Stimulated activated CD4-positive, alpha-beta T cell treated with anti-CD3 and anti-CD28 coated beads, Interleukin-1b, Interleukin-23, amount 100 ng/mL, for 24 hours (primary cell): ENCODE measurements at places on chromosomes 7 and 10.

DNA sequence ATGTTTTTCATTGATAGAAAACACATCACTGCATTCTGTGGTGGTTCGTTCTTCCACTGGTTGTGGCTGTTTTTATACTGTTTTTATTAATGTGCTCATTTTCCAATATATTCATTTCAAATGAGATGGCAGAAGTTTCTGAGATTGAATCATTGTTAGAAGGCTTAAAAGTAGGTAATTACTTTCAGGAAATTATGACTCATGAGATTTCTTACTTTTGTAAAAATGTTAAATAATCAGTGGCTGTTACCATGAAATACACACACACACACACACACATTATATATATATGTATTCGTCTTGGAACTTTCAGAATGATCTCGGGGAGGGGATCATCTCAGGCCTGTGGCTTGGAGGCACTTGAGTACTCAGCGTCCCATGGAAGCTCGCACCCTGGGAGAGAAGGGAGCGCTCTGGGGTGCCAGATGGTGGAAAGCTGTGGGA lies 66.1 kb downstream of the ZMYND11 start:
- DNase-seq = no peak

DNA sequence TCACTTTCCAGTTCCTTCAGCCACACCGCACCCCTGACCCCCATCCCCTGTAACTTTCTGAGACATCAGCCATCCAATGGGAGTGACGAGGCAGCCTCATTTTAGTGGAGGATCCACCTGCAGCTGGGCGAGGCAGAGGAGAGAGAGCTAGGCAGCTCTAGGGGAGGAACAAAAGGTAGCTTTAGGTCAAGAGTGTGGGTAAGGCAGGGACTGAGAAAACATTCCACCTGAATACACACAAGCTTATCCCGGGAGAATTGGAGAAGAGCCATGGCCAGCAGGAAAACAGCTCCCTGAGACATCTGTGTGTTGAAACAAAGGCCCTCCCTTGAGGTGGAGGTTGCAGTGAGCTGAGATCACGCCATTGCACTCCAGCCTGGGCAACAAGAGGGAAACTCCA lies 6.7 kb upstream of the KLRG2 start:
- DNase-seq = no peak

DNA sequence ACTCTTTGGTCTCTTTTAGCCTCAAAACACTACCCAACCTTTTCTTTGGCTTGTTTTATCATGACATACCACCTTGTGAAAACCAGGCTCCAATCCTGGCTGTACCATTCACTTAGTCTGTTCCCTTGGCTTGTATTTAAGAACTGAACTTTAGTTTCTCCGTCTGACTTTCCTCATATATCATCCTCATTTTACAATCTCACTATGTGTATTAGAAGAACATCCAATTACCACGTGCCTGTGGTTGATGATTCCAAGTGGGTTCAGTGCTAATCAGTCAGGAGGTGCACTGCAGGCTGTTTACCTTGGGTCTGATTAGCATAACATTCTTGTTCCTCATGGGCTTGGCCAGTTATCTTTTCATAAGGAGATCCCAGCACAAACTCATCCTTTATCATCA lies 144.8 kb upstream of the KLF14 start:
- no peak for DNase-seq

- DNase-seq = peak; percentile 17
Observed at GRCh38 chr10:119207713-119208552, 562 bp downstream of the GRK5 start.

GRCh38 chr10:121216721-121217181 lies 365.6 kb downstream of the WDR11 start:
- no peak for DNase-seq

DNA sequence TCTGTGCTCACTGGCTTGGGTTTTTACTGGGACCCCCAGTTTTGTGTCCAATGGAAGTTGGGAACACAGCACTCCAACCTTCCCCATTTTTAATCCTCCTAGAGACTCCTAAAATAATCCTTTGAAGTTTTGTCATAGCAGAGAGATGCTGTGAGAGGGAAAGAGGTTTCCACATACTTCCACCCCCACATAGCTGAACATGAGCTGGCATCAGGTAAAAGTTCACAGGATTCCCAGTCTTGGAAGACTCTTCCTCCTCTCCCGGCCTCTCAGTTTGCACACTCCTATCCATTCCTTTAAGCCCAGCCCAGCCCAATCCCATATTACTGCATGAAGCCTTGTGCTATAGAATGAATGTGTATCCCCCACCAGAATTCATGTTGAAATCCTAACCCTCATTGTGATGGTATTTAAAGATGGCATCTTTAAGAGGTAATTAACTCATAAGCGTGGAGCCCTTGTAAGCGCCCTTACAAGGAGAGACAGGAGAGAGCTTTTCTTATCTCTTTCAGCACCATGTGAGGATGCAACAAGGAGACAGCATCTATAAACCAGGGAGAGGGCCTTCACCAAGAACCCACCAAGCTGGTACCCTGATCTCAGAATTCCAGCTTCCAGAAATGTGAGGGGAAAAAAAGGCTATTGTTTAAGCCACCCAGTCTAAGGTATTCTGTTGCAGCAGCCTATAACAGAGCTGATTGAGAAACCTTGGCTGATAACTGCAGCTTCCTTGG lies 22.4 kb downstream of the GRM8 start:
- DNase-seq = no peak

- DNase-seq = no peak
Observed at GRCh38 chr10:14184841-14185315, 145.8 kb downstream of the FRMD4A start.

DNA sequence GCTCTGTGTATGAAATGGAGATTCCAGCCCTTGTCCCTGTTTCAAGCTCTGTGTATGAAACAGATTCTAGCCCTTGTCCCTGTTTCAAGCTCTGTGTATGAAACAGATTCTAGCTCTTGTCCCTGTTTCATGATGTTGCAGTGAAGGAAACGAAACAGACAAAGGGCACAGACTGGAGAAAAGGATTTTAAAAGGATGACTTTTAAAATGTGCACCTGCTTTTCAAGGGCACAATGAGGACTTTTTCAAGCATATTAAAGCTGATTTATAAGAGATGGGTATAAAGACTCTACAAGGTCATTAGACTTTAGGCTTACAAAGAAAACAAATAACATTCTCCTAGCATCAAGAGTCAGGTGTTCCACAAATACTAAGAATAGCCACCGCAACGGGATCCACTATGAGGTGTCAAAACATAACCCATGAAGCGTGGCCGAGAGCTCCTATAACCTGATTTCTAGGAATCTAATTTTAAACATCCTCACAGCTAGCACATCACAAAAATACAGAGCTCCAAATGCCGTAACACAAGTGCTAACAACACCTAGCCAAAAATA lies 29.0 kb downstream of the DIP2C start:
- no peak for DNase-seq

GRCh38 chr10:48613016-48613415 lies 8.1 kb upstream of the ARHGAP22 start:
- no peak for DNase-seq

- DNase-seq = no peak
Observed at GRCh38 chr10:129956876-129957673, 7.0 kb downstream of the EBF3 start.

GRCh38 chr7:151934584-151934983 lies 21.7 kb upstream of the GALNTL5 start:
- DNase-seq = no peak

- no peak for DNase-seq
Observed at GRCh38 chr7:100826514-100827329, 601 bp downstream of the EPHB4 start.

- no peak for DNase-seq
Observed at GRCh38 chr7:98685541-98685940, 68.5 kb downstream of the NPTX2 start.

DNA sequence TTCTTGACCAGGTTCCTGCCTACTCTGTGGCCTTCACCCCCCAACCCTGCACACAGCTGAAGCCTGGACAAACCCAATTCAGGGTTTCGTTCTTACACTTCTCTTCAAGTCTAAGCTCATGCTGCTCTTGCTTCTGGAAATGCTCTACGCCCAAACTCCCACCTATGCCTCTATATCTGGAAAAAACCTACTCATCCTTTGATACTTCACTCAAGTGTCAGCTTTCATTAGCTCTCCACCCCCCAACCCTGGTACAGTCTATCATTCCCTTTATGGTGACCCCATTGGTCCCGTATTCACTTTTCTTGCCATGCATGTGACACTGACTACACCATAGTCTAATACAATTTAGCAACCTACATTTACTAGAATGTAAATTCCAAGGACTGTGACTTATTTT lies 220.9 kb upstream of the PLXNA4 start:
- DNase-seq = no peak

GRCh38 chr10:83076443-83076842 lies 1062.9 kb upstream of the GHITM start:
- no peak for DNase-seq

DNA sequence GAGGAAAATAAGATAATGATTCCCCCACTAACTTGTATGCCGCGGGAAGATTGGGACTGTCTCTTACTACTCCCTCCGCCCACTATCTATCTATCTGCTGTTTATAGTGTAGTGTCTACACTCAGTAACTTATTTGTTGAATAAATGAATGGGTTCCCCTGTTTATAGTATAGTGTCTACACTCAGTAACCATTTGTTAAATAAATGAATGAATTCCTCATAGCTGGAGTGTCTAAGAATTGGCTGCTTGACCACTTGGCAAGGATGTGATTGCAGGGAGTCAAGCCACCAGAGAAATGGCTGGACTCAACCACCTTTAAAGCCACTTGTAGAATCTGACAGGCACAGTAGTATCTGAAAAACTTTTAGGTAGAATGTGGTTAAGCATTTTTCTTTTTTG lies 147.1 kb downstream of the TRIL start:
- no peak for DNase-seq

GRCh38 chr7:39247576-39247975 lies 269.9 kb downstream of the POU6F2 start:
- DNase-seq = no peak

GRCh38 chr7:80244206-80244916 lies 109.7 kb downstream of the GNAI1 start:
- no peak for DNase-seq

- DNase-seq = no peak
Observed at GRCh38 chr10:51860257-51860656, 160.9 kb upstream of the CSTF2T start.

DNA sequence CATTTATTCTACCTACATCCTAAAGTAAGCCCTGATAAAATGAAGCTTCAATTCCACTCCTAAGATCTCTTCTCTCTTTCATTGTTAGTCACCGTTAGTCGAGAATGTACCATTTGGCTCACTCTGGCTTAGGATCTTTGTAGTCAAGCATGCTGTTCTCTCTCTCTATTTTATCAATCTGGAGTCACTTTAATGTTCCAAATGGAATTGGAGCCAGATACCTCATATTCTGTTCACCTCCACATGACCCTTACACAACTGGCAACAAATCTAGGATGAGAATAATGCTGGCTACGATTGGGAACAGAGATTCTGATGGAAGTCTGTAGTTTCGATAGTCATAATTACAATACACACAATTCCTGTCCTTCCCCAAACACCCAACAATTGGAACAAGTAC lies 213.7 kb downstream of the TWIST1 start:
- no peak for DNase-seq

- DNase-seq = no peak
Observed at GRCh38 chr10:24542314-24543270, 181.1 kb downstream of the ARHGAP21 start.

DNA sequence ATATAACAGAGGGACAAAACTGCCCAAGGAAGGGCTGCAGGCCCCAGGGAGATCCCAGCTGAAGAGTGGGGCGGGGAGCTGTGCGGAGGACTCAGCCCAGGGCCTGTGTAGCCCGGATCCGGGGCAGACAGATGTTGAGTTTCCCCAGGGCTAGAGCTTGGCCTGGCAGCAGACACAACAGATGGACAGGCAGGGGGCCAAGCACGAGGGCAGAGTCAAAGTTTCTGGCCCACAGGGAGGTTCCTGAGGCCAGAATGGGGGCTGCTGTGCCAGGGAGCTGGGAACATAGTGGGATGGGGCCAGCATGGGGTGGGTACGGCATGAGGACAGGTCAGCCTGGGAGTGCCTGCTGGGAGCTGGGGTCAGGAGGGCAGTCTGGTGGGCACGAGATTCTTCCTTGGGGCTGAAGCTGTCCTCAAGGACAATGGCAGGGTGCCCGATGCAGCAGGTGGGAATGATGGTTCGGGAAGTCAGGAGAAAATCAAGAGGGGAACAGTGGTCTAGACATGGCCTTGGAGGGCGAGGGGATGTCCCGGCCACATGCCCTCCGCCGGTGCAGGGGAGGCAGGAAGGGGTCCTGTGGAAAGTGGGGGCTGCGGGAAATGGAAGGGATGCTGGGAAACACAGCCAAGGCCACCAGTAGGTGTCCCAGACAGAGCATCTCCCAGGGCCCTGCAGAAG lies 519.1 kb upstream of the FOXK1 start:
- DNase-seq = no peak

- no peak for DNase-seq
Observed at GRCh38 chr7:93856323-93856722, 34.2 kb downstream of the TFPI2 start.

GRCh38 chr7:818031-818699 lies 14.1 kb upstream of the SUN1 start:
- no peak for DNase-seq

DNA sequence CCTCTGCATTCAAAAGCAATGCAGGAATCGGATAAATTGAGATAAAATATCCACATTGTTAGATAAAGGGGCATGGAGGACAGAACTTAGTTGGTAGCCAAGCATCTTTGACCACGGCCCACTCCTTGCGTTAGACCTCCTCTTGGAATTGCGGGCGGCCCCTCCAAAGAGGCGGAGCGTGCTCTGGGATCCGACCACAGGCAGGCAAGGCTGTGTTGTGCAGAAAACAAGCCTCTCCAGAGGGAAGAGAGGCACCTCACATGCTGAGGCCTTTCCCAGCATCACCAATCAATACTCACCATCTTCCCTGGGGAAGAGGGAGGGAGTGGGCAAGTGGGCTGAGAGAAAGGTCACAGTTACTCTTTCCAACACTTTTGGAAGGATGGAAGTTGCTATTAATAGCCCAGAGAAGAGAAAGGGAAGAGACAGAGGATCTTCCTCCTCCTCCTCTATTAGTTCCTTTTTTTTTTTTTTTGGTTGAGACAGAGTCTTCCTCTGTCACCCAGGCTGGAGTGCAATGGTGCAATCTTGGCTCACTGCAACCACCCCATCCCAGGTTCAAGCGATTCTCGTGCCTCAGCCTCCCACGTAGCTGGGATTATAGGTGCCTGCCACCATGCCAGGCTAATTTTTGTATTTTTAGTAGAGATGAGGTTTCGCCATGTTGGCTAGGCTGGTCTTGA lies 49.7 kb upstream of the NRF1 start:
- no peak for DNase-seq

- DNase-seq = no peak
Observed at GRCh38 chr10:89846786-89847185, 145.4 kb downstream of the KIF20B start.

DNA sequence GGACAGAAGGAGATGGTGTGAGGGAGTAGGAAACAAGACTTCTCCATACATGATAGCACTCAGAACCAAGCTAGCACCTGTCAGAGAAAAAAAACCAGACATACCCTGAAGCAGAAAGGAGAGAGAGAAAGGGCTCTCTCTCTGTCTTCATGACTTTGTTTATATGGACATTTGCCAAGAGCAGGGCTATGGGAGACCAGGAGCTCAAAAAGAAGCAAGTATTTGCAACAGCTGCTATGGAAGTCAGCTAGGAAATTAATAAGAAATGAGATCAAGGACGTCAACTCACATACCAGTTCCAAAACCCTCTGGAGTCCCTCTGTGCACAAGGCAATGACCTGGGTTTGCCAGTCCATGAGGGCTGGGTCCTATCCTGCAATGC lies 111.6 kb downstream of the SGMS1 start:
- no peak for DNase-seq

- DNase-seq = no peak
Observed at GRCh38 chr7:18655506-18655905, 160.0 kb downstream of the HDAC9 start.
